Activated CD4-positive, alpha-beta memory T cell treated with anti-CD3 and anti-CD28 coated beads, Interleukin-2, amount 10 ng/mL, durations not matched to agents 7 days and 5 days (primary cell): ENCODE measurements at places on chromosomes 13 and 19. TPM values are rescaled to one million over a fixed set of nuclear protein-coding genes. Genes with fewer than 3 reads are reported as not detected.

DNA sequence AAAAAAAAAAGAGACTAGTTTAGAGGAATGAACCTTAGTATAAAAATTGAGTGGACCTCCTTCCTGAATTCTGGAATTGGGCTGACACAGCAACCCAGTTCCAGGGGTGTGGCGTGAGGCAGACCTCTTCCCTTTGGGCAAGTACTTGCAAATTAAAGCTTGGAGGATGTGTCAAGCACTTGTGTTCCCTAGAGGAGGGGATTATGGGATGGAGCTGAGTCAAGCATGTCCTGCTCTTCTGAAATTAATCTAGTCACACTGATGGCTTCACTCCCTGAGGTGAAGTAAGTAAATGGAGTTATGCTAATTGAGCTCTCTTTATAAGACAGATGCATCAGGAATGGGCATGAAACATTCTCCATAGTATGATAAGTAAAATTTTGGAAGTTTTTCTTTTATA is 107.7 kb upstream of the HTR2A start:
- no peaks in the 10 kb centered on the region for H3K36me3 ChIP-seq
- H3K4me3 ChIP-seq: no peak overlapping the region
- H3K27me3 ChIP-seq: no peaks in the 10 kb centered on the region
- H3K4me1 ChIP-seq: no peaks in the 10 kb centered on the region

- no peaks in the 10 kb centered on the region for H3K36me3 ChIP-seq
- H3K4me3 ChIP-seq: no peak overlapping the region
- H3K27me3 ChIP-seq: no peaks in the 10 kb centered on the region
- no peaks in the 10 kb centered on the region for H3K4me1 ChIP-seq
- no peak for DNase-seq
- H3K27ac ChIP-seq: no peak overlapping the region
Measured at GRCh38 chr19:7224209-7224686, 70.0 kb downstream of the INSR start.

DNA sequence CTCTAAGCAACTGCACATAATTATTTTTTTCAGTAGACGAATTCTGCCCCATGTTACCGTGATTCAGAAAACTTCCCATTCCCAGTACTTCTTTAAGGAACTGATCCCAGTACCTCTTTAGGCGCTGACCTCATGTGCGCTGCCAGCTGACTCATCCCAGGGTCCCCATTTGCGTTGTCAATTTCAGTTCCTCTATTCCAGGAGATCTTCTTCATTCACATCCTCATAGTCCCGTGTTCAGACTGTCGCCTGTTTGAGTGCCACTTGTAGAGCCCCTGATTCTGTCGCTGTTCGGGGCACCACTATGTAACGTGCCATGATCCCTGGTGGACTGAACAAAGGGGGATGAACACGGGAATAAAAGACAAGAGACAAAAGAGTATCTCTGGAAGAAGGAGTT is 16.4 kb downstream of the FPR3 start:
- H3K4me1 ChIP-seq: no peaks in the 10 kb centered on the region
- H3K27ac ChIP-seq: no peak overlapping the region
- no peak overlapping the region for H3K4me3 ChIP-seq
- no peaks in the 10 kb centered on the region for H3K27me3 ChIP-seq
- no peak for DNase-seq
- H3K36me3 ChIP-seq: no peaks in the 10 kb centered on the region

GRCh38 chr13:83941701-83942335 is 59.5 kb upstream of the SLITRK1 start:
- H3K4me3 ChIP-seq: no peak overlapping the region
- no peak overlapping the region for H3K27ac ChIP-seq
- no peaks in the 10 kb centered on the region for H3K27me3 ChIP-seq
- H3K4me1 ChIP-seq: no peaks in the 10 kb centered on the region
- no peak for DNase-seq
- H3K36me3 ChIP-seq: no peaks in the 10 kb centered on the region

DNA sequence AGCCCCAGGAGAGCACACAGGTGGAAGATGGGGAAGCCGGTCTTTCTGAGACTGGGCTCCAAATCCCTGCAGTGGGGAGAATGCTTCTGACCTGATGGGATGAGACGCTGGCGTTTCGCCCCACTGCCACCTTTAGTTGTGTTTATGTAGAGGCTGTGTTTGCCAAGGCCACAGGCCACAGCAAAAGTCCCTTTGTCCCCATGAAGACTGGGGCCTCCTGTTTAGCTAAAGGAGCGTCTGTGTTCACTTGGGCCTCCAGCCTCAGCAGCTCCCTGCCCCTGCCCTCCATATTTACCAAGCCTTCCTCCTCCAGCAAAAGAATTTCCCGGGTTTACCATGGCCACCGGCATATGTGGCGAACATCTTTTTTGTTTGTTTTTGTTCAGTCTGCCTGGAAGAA is 10.4 kb upstream of the KLK14 start:
- H3K36me3 ChIP-seq: peaks cover 8% of the 10 kb centered on the region
- H3K4me3 ChIP-seq: no peak overlapping the region
- H3K27ac ChIP-seq: no peak overlapping the region

- peak overlapping the region; percentile 85 for H3K27ac ChIP-seq
- DNase-seq: peak; percentile 49
Measured at GRCh38 chr19:47157431-47158321, 27.0 kb downstream of the SAE1 start.

DNA sequence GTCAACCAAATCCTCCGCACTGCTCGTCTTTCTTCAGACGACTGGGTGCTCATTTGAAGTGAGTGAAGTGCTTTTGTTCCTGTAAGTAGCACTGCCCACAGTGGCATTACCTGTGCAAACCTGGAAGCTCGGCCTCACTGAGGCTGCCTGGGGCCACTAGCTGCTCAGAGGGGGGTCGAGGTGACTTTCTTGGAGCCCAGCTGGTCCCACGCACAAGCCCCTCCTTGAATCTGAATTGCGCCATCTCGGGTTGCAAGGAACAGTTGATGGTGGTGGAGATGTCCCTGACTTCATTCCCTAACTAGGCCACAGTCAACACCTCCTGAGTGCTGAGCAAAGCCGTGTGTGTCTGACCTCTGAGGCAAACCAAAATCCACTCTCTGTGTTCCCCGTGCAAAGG is 79.3 kb upstream of the GPR183 start:
- peaks cover 58% of the 10 kb centered on the region for H3K4me1 ChIP-seq
- no peak overlapping the region for H3K4me3 ChIP-seq
- no peak overlapping the region for H3K27ac ChIP-seq

- H3K36me3 ChIP-seq: peaks cover 26% of the 10 kb centered on the region
- H3K4me3 ChIP-seq: no peak overlapping the region
- no peak for DNase-seq
- no peak overlapping the region for H3K27ac ChIP-seq
- no peaks in the 10 kb centered on the region for H3K4me1 ChIP-seq
- no peaks in the 10 kb centered on the region for H3K27me3 ChIP-seq
Measured at GRCh38 chr13:32748305-32748704, 162.1 kb downstream of the PDS5B start.

- H3K4me3 ChIP-seq: no peak overlapping the region
- no peaks in the 10 kb centered on the region for H3K4me1 ChIP-seq
- H3K36me3 ChIP-seq: no peaks in the 10 kb centered on the region
- DNase-seq: no peak
Measured at GRCh38 chr13:94464771-94465170, 14.7 kb downstream of the DCT start.

DNA sequence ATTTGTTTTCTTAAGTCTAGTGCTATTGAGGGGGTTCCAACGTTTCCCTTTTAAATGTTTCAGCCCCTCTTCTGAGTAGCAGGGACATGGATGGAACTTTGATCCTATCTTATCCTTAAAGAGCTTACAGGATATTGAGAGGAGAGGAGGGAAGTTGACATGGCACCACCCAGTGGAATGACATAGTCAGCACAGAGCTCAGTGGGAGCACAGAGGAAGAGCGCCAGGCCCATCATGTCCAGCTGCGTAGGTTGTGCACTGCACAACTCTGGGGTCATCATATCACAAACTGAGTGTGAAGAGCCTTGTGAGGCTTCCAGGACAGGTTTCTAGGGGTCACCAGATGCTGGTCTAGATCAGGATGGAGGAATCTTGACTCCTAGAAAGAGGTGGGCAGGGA is 4.6 kb upstream of the CDC42EP5 start:
- peaks cover 30% of the 10 kb centered on the region for H3K27me3 ChIP-seq
- no peak overlapping the region for H3K4me3 ChIP-seq
- peaks cover 20% of the 10 kb centered on the region for H3K4me1 ChIP-seq
- no peak for DNase-seq
- no peaks in the 10 kb centered on the region for H3K36me3 ChIP-seq

Gene CD22
- 0.76 TPM for total RNA-seq

Gene MEX3D
- total RNA-seq: 8.4 TPM

Gene ZNF763
- total RNA-seq: 2.2 TPM

Gene C19orf38
- 1.8 TPM for total RNA-seq
